Mesenchymal stem cell (in vitro differentiated cells and primary cell): ENCODE measurements at places on chromosomes 12 and 14.

GRCh38 chr14:73744175-73744867, 30.1 kb upstream of the PNMA1 start:
- H3K27ac ChIP-seq, result peak overlapping the region; percentile 94
- no peak for DNase-seq
- H3K36me3 ChIP-seq, result peaks cover 3% of the 10 kb centered on the region

GRCh38 chr12:14558473-14558959, 9.2 kb downstream of the PLBD1 start:
- no peak overlapping the region for H3K27ac ChIP-seq
- no peaks in the 10 kb centered on the region for H3K36me3 ChIP-seq
- no peak overlapping the region for H3K4me3 ChIP-seq
- DNase-seq, result no peak
- H3K4me1 ChIP-seq, result peaks cover 2% of the 10 kb centered on the region
- no peaks in the 10 kb centered on the region for H3K27me3 ChIP-seq

DNA sequence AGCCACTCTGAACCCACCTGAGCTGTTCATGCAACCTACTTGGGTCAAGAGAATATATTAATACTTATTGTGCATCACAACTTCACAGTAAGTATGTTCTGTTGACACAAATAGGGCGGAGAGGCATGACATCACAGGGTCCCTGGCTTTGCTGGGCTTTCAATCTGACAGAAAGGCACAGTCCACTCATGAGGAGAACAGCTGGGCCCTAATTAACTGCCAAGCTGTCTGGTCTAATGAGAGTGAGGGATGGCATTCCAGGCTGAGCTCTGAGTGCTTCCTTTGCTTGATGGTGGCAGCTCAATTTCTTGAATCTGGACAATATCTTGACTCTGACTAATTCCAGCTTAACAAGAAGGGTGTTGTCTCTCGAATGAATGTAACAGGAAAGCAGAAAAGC, 2.0 kb downstream of the EFCAB11 start:
- H3K4me1 ChIP-seq, result peaks cover 4% of the 10 kb centered on the region
- no peak for DNase-seq
- no peak overlapping the region for H3K27ac ChIP-seq
- H3K36me3 ChIP-seq, result peaks cover 28% of the 10 kb centered on the region
- H3K27me3 ChIP-seq, result no peaks in the 10 kb centered on the region

DNA sequence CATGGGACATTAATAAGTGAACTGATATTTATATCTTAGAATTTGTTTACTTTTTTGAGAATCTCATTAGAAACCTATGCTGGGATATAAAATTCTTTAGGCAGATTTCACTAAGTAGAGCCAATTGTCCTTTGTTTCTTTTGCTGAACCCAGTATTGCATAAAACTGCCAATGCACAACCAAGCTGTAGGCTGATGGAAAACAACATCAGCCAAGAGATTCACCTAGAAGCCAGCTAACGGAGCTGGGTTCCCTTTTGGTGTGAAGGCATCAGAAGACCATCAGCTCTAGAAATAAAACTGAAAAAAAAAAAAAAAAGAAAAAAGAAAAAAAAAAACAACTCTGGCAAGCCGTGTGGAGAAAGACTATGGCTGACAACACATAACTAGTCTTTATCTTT, 328.2 kb upstream of the PDE3A start:
- no peak overlapping the region for H3K4me3 ChIP-seq
- H3K27me3 ChIP-seq, result no peaks in the 10 kb centered on the region
- no peak overlapping the region for H3K27ac ChIP-seq
- no peak for DNase-seq

DNA sequence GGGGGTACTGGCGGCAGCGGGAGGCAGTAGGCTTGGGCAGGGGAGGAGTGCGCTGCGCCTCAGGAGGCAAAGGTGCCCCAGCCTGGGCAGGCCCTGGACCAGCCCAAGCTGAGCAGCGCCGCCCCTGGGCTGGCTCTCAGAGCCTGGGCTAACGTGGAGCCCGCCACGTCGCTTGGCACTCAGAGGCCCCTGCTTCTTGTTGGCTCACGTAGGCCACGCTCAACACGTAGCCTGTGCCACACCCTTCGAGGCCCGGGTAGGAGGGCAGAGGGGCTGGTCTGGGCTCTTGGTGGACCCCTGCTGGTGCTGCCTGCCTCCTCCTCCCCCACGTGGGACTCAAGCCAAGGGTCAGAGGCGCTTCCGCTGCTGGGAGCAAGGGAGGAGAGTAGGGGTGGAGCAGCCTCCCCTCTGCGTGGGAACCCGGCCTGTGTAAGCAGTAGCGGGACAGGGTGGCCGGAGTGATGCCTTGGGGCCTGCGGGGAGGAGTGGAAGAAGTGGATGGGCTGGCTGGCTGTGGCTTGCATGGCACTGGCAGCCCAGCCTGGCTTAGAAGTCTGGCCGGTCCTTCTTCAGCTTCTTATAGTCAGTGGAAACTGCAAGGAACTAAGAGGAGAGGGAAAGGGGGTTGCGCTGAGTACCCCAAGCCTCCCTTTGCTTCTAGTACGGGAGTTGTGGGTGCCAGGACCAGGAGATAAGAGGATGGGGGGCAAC, 5.7 kb downstream of the SHMT2 start:
- DNase-seq, result peak; percentile 61
- peaks cover 11% of the 10 kb centered on the region for H3K27me3 ChIP-seq
- H3K36me3 ChIP-seq, result peaks cover 54% of the 10 kb centered on the region
- H3K4me3 ChIP-seq, result no peak overlapping the region
